HEK293T (cell line): ENCODE measurements at places on chromosomes 2 and 18.
A peak's percentile ranks its signal among the peaks of the same experiment; 100 is the strongest.

GRCh38 chr2:144115739-144116291, 404.1 kb downstream of the ZEB2 start:
- no peak for DNase-seq

GRCh38 chr2:223026357-223027110, 25.5 kb upstream of the KCNE4 start:
- DNase-seq: no peak

DNA sequence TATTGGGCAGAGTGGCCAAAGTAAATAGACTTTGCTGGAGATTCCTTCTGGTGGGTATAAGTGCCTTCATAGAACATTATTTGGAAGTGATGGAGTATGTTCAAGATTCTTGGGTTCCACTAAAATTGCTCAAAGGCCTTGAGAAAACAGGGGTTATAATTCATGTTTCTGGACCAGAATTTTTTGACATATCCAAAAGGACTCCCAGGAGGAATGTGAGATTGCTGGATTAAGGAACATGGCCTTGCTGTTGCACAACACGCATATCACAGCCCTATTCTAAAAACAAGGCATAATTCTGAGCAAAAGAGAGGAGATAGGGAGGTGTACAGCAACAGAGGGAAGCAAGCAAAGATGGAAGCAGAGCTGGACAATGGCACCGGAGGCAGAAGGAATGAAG, 111.7 kb upstream of the TNP1 start:
- DNase-seq: no peak

GRCh38 chr2:190221429-190221828, 98.2 kb downstream of the HIBCH start:
- DNase-seq: no peak

DNA sequence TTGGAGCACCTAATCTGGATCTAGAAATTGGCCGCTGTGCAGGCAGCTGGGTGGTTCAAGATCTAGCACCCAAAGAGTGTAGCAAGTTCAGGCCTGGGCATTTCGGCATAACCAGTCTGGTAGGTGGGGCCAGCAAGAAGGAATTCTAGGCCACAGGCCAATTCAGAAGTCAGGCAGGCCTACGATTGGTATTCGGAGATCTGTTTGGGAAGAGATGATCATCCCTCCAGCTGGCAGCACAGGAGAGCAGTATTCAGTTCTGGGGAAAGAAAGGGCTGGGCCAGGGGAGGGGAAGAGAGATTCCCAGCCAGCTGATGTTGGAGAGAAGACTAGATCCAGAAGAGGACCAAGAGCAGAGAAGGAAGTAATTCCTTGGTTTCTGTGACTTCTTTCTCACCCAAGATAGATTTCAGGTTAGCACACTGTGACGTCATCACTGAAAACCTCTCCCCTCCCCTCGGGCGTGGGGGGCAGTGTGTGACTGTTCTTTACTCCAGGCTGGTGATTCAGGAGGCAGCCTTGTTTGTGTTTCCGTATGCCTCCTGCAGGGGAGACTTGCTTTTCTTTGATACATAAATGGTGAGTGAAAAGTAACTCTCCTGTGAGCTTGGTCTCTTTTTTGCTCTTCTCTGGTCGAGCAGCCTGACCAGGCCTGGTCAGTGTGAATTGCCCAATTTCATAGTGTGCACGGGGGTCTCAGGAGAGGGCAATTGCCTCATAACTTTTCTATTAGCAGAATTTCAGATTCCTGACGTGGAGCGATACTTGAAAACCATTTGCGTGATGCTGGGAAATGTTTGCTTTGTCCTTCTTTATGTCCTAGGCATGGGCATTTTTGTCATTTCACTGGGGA, 61.1 kb downstream of the MEIS1 start:
- peak; percentile 47 for DNase-seq

DNA sequence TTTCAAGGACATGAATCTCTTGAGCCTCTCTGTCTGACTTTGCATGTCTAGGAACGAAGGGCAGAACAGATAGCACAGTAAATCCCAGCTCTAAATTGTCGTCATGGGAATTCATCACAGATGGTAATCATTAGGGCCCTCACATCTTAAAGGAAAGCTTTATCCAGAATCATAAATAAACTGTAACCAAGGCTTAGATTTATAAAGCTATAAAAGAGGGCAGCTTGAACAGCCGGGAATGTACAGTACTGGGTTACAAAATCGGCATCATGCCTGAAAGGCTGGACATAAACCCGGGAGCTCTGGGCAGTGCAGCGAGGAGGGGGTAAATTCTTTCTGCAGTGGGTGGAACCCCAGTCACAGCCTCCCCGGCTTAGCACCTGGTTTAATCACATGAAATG, 144.4 kb downstream of the GFPT1 start:
- no peak for DNase-seq

DNA sequence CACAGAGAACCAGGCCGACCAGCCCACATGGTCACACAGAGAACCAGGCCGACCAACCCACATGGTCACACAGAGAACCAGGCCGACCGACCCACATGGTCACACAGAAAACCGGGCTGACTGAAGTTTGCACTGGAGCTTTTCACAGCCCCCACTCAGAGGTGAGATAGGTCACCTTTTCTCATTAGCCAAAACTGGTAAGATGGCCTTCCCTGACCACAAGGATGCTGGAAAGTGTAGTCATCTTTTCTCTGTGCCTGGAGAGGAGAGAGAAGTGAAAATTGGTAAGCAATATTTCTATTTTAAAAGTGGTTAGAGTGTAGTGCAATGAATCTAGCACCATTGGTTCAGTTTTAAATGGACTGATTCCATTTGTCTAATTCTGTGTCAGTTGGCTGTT, 247.1 kb downstream of the NEDD4L start:
- DNase-seq: no peak

- DNase-seq: no peak
Measured at GRCh38 chr2:165003443-165004130, 48.3 kb upstream of the SLC38A11 start.

GRCh38 chr2:74011246-74011645, 26.5 kb downstream of the TET3 start:
- DNase-seq: no peak

GRCh38 chr2:175203621-175204496, 22.3 kb upstream of the ATP5MC3 start:
- DNase-seq: peak; percentile 70

DNA sequence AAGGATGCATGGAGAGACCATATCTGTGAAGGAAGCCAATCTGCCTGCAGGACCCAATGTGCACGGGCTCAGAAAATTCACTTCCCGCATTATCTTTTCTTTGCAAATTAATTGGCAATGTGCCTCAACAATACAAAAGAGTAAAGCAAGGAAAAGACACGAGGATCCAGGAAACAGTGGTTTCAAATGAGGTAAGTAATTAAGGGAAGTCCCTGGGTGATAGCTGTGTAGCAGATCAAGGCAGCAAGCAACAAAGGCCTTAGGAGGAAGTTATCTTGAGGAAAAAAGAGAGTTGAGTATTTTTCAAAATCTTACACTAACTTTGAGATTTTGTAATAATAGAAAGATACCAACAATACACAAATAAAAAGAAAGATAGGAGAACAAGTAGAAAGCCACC, 44.3 kb upstream of the TGIF1 start:
- no peak for DNase-seq

DNA sequence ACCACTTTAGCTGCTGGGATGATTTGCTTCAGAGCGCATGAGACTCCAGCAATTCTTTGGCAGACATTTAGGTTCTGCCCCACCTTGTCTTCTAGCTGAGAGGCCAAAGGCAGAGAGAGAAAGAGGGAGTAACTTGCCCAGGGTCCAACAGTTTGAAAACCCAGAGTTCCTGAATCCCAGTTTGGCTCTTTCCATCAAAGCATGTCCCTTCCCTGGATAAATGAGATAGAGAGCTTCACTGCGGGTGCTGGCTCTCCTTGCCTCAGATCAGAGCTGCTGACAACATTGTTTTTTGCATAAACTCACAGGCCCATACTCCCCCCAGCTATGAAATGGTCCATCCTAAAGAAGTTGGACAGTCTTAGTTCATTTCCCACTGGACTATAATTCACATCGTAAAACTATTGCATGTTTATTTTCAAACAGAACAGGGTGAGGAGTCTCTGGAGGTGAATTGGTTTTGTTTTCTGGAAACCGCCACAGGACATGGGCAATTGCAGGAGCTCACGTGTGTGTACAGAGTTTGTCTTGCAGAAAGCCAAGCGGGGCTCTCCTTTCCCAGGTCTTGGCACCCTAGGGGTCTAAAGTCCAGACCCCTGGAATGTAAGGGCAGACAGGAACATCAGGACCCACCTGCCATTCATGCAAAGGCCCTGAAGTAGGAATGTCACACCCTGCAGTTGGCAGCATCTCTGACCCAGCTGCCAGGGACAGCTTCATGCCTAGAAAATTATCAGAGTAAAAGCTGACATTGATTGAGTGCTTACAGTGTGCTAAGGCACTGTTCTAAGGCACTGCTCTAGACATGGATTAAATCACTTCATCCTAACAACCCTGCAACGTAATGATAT, 25.0 kb upstream of the SLC14A2 start:
- DNase-seq: peak; percentile 10

- no peak for DNase-seq
Measured at GRCh38 chr2:189698020-189698887, 23.8 kb downstream of the ANKAR start.

DNA sequence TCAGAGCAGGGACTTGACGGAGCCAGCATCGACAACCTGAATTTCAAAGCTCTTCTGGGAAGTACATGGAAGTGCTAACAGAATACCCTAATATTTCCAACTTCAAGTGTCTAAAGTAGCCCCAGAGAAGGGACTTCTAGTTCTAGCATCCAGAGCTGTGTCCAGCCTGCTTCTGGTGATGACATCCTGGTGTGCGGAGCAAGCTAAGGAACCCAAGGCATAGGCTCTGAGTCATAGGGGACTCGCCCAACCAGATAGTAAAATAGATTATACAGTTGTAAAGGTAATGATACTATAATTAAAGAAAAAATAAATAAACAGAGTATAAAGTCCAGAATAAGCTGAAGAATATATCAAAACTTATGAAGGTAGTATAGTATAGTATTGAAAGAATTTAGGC, 108.1 kb upstream of the SERPINE2 start:
- DNase-seq: peak; percentile 30

GRCh38 chr2:127104881-127105655, 1.9 kb downstream of the BIN1 start:
- no peak for DNase-seq

GRCh38 chr2:62787386-62787785, 81.9 kb downstream of the EHBP1 start:
- peak; percentile 17 for DNase-seq

DNA sequence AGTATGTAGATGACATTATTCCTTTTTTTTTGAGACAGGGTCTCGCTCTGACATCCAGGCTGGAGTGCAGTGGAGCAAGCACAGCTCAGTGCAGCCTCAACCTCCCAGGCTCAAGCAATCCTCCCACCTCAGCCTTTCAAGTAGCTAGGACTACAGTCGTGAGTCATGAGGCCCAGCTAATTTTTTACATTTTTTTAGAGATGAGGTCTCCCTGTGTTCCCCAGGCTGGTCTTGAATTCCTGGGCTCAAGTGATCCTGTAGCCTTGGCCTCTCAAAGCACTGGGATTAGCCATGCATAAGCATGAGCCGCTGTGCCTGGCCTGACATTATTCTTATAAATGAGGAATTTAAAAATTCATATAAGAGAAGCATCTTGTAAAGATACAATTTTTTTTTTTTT, 86.9 kb downstream of the FAM117B start:
- DNase-seq: no peak

GRCh38 chr18:3015204-3015592, 2.3 kb upstream of the LPIN2 start:
- no peak for DNase-seq

DNA sequence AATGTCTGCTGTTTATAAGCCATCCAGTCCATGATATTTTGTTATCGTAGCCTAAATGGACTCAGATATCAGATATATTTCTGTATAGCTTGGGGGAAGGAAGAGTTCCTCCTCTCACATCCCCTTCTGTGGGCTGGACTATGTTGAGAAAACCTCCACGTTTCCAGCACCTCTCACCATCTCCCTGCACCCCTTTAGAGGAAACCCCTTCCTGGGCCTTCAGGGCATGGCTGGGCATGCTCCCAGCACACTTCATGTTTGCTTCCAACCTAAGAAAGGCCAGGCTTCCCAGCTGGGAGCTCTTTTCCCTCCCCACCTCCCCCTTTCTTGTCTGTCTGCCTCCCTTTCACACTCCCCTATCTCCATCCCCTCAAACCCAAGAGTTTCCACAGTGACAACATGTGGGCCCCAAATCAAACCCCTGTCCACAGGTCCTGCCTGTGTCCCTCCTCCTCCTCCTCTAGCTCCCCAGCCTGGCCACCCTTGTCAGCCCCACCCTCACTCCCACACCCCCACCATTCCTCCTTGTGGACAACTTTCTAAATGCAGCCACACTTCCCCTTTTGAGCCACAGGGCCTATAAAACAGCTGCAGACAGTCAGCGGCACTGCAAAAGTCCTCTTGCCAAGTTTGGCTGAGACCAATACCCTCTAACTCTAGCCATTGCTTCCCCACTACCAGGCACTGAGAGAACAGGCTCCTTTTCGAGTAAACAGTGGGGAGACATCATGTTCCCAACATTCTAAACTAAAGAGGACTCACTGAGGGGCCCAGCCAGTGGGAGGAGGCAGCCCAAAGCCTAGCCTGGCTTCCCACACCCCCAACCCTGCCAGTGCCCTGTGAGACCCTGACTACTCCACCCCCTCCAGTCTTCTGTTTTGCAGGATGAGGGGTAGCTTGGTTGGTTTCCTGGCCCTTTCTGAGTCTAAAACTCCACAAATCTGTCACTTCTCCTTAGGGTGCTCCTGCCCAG, 120.5 kb downstream of the ZFP36L2 start:
- DNase-seq: peak; percentile 41

DNA sequence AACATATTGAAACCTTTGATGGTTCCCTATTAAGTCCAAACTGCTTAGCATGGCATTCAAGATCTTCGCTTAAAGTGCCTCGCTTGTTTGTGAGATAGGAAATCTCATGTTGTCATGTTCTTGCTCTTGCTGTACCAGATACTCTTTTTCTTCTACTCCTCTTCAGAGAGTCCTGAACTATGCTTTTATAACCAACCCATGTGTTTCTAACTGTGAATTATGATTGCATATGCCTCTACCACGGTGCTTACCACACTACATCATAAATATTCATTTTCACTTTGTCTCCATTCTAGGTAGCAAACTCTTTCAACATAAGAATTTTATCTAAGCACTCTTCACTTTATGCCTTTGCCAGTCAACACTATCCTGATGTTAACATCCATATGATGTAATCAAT, 23.6 kb downstream of the STAT4 start:
- DNase-seq: no peak

GRCh38 chr2:23588508-23589201, 203.7 kb downstream of the KLHL29 start:
- DNase-seq: no peak

DNA sequence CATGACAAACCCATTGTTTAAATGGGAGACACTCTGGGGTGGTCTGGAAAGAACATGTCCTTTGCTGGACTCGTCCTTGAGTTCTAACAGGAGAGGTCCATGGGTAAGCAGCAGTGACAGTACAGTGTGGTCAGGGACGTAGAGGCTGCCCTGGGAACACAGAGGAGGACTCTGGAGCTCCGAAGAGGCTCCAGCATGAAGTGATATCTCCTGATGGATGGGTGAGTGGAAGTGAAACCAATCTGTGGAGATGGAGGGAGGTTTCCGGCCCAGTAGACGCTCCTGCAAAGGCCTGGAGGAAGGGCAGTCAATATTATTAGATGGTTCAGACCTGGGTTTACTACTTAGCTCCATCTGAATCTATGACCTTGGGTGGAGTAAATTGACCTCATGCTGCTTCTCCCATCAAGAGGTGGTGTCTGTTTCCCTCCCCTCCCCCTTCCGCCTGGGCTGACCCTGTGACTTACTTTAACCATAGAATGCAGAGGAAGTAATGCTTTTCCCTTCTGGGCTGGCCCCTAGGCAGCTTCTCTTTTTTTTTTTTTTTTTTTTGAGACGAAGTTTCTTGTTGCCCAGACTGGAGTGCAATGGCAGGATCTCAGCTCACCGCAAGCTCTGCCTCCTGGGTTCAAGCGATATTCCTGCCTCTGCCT, 2.3 kb upstream of the TFCP2L1 start:
- DNase-seq: no peak
